ENCODE measurements at places on chromosomes 11 and 22.

DNA sequence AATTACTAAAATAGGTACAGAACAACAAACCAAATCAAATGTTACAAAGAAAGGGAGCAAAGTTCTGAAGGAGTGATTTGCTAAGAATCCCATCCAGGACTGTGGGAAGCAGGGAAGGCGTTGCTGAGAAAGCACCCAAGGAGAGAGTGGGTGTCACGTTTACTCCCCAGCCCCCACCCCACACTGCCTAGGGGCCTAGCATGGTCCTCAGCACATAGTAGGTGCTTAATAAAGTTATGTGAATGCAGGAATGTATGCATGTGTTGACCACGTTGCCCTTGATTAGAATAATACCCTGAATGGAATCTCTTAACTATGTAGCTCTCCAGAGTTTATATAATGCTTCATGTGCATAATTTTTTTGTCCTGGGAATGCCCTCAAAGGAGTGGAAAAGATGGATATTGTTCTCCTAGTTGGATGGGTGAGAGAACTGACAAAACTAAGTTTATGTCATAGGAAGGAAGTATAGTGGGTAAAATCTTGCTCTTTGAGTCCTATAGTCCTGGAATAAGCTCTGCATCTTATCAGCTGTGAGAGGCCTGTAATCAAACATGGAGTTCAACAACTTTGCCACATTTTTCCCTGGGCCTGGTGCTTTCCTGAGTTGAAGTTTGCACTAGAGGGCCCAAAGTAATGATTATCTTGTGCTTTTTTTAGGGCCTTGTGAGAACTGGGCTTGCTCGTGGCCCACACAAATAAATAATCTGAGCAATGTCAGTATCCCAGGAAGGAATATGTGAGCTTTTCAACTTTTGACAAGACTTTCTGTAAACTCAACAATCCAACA, 53.8 kb upstream of the LMO2 start:
- no peak for DNase-seq

DNA sequence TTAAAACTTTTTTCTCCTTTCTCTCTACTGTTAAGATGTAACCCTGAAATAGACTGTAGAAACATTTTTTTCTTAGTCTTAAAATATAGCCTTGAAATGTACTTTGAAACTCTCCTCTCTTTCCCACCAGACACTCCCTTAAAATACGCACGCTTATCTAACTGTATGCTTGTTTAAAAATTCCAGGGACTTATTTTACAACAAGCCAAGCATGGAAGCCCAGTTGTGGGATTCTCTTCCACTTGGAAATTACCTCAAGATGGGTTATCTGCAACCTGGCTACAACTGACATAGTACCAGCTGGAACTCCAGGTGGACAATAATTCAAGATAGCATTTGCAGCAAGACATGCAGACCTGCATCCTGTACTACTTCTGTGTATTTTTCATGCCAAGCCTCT, 12.1 kb upstream of the CHORDC1 start:
- no peak for DNase-seq

DNA sequence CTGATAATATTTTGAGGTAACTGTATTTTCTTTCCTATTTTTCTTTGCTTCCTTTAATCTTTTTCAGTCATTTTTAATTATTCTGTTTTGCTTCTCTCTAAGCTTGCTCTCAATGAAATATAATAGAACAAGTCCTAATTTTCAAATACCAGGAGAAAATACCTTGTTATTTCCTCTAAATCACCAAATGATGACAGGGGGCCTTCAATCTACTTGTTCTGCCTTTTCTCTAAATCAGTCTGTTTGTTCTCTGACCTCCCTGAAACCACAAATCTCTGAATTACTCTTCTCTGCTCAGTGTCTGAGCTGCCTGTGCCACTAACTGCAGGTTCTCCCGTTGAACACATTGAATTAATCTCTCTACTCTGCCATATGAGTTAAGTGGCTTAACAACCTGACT, 286.2 kb downstream of the C11orf87 start:
- no peak for DNase-seq

DNA sequence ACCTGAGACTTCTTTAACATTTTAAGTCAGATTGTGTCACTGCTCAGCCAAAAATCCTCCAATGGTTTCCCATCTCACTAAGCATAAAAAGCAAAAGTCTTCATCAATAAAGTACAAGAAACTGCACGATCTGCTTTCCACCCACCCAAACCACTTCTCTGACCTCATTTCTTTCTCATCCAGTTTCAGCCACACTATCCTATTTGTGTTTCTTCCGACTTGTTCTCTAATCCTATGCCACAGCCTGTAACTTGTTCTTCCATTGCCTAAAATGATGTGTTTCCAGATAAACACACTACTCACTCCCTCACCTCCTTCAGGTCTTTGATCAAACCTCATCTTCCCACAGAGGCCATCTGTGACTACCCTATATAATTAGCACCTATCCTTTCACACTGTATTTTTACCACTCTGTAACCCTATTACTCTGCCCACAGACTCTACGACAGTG, 28.4 kb downstream of the ARHGAP32 start:
- DNase-seq = no peak

DNA sequence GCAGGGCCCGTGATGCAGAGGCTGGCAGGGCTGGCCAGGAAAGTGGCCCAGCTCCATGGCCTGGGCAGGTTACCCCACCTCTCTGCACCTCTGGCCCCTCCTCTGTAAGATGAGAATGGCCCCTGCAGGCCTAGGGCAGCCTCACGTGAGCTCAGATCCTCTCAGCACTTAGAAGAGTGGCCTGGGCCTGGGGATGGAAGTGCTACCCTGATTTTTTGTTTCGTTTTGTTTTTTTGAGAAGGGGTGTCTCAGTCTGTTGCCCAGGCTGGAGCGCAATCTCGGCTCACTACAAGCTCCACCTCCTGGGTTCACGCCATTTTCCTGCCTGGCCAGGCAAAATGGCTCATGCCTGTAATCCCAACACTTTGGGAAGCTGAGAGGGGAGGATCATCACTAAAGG, 982 bp downstream of the APOBEC3H start:
- no peak for DNase-seq

- no peak for DNase-seq
Observed at GRCh38 chr11:27370374-27370773, 7.4 kb upstream of the CCDC34 start.

GRCh38 chr22:38315823-38316363, 1.3 kb downstream of the CSNK1E start:
- DNase-seq = no peak

DNA sequence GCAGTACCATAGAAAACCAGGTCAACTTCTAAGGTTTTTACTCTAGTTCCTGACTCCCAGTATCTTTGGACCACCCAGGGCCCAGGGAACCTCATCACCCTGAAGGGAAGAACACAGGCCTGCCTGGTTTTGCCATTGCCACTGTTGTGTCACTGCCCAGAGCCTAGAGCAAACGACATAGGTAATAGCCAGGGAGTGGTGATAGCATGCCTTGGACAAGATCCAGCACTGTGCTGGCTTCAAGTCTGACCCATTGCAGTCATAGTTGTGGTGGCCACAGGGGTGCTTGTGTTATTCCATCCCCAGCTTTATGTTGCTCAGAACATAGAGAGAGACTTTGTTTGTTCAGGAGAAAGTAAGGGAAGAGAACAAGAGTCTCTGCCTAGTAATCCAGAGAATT, 2310.2 kb downstream of the LRRC4C start:
- DNase-seq = no peak

DNA sequence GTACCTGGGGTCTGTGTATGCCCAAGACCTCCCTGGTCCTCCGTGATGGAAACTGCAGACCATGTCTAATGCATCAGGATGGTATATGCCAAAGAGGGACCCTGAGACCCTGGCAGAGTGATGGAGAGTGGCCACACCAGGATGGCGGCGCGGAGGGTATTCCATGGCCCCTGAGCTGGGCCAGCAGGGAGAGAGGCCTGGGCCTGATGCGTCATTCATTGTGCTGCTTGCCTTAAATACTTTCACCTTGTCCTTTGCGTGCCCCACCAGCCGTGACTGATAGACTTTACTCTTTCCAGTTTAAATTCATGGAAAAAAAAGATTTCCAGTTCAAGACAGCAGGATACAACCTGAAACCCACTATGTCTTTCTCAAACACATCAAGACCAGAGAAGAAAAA, 5.6 kb upstream of the NDUFV1 start:
- DNase-seq = no peak

- DNase-seq = no peak
Observed at GRCh38 chr11:10942620-10943019, 84.8 kb upstream of the ZBED5 start.

DNA sequence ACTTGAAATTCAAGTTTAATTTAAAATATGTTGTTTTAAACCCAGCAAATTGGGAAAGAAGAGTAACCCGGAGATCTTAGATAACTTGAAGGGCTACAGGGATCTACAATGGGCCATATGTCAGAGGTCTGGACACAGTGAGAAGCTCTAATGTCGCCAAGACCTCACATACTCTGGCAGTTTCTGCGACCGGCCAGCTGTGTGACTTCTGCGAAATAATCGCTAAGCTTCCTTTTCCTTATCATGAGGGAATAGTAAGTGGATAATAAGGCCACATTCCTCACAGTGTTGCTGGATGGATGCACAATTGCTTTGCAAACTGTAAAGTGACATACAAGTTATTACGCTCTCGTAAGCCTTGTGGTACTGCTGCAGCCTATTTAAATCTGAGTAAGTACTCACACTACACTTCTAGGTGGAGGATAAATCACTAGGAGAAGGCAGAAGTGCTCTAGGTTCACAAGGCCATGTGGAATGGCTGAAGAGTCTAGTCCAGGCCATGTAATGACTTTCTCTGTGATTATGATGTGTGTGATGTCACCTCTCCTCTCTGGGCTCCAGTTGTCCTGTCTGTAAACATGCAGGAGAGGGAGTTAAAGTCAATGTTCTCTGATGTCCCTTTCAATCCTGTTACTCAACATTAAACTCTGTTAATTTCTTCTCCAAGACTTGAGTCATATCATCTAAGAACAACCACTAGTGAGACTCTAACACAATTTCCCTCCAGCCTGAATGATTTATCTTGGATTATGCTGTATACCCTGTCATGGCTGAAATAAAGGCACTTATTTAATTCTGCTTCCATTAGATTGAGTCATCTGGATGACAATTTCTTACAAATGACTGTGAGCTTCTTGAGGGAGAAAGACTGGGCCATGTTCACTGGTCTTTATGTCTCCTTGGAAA, 192.6 kb upstream of the NARS2 start:
- no peak for DNase-seq

DNA sequence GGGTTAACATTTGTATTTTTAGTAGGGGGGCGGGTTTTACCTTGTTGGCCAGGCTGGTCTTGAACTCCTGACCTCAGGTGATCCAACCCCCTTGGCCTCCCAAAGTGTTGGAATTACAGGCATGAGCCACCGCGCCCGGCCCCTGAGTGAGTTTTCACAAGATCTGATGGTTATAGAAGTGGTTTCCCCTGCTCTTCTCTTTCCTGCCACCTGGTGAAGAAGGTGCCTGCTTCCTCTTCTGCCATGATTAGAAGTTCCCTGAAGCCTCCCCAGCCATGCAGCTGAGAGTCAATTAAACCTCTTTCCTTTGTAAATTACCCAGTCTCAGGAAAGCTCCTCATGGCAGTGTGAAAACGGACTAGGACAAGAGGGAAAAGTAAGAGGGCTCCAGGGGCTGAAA, 259.1 kb upstream of the PLET1 start:
- no peak for DNase-seq

DNA sequence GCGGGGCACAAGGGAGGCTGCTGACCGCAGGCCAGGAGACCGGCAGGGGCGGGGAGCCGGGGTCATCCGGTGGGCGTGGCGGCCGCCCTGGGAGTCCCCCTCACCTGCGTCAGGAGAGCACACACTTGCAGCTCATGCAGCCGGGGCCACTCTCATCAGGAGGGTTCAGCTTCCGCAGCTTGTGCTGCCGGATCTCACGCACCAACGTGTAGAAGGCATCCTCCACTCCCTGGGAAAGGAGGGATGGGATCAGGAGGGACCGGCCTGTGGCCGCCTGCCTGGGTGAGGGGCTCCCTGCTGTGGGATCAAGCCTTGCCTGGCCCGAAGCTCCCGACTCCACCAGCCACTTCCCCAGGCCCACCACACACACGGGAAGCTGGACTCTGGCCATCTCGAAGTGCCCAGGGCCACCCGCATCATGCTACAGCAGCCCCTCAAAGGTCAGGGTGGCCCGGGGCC, 2.8 kb downstream of the HRAS start:
- DNase-seq = no peak

- no peak for DNase-seq
Observed at GRCh38 chr22:21977814-21978213, 4.8 kb downstream of the TOP3B start.

DNA sequence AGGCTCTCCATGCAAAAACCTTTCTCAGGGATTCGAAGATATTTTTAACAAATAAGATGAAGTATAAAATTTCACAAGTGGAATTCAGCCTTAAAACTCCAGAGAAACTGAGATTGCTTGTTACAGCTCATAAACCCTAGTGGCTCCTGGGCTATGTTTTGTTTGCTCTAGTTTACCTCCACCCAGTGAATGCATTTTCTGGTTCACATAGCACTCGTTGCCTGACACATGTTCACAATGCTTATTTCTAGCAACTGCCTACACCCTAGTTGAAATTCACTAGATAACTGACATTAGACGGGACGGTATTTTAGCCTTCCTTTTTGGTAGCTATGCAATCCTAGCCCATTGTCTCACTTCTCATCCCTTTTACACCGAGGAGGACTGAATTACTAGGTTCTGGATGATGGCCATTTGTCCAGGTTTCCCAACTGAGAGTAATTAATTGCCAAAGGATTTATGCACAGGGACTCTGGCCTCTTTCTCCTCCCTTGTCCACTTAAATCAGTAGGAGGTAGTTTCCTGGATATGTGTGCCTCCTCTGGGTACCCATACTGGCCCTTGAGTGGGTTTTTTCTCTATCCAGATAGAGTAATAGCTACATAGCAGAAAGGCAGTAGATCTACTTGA, 951.6 kb downstream of the DLG2 start:
- no peak for DNase-seq

DNA sequence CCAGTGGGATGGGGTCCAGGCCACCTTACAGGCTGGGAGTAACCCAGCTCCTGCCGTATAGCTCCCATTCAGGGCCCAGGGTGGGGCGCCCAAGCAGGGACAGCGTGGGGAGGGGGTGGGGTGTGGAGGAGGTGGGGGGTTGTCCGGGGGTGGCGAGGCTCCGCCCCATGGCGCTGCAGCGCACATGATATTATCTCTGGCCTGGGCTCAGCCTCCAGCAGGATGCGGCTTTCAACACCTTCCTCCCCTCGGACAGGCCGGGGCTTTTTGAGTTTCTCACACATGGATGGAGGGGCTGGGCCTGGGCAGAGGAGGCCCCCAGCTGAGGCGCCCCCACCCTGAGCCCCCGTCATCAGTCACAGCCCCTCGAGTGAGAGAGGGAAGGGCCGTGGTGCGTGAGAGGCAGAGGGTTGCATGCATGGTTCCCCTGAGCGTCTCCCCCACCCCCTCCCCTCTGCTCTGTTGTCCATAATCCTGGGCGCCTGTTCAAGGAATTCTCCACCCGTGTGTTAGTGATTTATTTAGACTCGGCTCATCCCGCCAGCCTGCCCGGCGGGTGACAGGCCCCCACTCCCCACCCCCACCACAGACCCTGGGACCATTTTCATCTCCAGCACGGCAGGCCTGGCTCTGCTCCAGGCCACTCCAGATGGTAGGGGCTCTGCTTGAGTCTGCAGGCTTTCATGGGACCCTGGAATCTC, 44.9 kb downstream of the WNT11 start:
- DNase-seq = no peak

All from stimulated activated CD8-positive, alpha-beta memory T cell treated with anti-CD3 and anti-CD28 coated beads, Interleukin-15, amount 100 ng/mL, for 48 hours (primary cell).